ENCODE measurements at places on chromosomes 16 and 17.
A peak's percentile ranks its signal among the peaks of the same experiment; 100 is the strongest.

DNA sequence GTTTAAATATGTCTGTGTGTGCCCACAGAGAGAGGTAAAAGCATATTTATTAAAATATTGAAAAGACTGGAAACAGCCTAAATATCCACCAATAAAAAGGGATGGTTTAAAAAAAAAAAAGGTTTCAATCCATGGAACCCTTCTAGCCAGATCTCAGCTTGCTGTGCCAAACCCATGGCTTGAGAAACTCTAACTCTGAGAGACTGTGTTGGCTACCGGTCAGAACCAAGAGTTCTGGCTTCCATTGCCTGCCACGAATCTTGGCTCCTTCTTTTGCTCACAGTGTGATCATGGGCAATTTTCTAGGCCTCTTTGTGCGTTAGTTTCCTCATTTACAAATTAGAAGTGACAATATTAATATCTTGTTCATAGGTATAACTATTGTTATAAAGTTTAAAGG is 201.3 kb upstream of the IRX3 start:
- DNase-seq: no peak

GRCh38 chr17:13106171-13106570 is 88.3 kb upstream of the ELAC2 start:
- no peak for DNase-seq

GRCh38 chr17:46948544-46948943 is 25.6 kb downstream of the GOSR2 start:
- DNase-seq: no peak

DNA sequence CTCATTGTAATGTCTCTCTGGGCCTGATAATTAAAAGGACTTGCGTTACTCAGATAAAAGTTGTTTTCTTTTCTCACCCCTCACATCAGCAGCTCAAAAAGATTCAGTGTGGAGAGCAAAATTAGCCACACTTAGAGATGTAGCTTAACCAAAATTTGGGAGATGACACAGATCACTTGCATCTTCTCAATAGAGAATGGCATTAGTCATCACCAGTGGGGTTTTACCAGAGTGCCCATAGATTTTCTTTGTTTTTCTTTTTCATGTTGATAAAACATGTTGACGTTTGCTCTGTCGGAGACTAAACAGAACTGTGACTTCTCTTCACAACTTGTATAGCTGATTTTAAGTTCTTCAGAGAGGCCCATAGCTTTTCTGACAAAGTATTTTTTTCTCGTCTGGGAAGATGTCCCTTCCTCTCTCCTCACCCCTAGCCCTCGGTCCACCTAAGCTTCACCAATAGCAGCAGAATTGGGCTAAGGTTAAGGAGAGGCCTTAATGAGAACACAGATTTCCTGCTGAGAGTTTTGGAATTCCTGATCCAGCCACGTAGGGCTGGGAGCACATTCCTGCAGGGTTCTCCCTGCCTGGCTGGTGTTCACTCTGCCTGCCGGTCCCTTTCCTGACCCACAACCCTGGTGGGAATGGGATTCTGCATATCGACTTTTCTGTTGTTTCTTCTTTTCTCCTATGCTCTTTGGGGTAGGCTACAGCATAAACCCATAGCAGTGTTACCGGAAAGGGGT is 92.6 kb downstream of the CACNG3 start:
- no peak for DNase-seq

- DNase-seq: peak; percentile 22
Measured at GRCh38 chr17:7408252-7408727, 645 bp downstream of the NLGN2 start.

- DNase-seq: peak; percentile 81
Measured at GRCh38 chr17:44137891-44138709, 3.6 kb upstream of the HROB start.

- DNase-seq: no peak
Measured at GRCh38 chr16:49970797-49971431, 54.1 kb upstream of the CNEP1R1 start.

GRCh38 chr17:38550661-38551060 is 55.1 kb downstream of the SRCIN1 start:
- DNase-seq: no peak

All from stimulated activated naive CD4-positive, alpha-beta T cell treated with Interleukin-2 at 50 U/mL for 16 hours (primary cell).